ENCODE measurements at places on chromosomes 13 and 19. TPM values are rescaled to one million over a fixed set of nuclear protein-coding genes. Genes with fewer than 3 reads are reported as not detected.
A peak's percentile ranks its signal among the peaks of the same experiment; 100 is the strongest.

- DNase-seq = peak; percentile 84
Measured at GRCh38 chr19:19160461-19161035, 9.5 kb downstream of the MEF2B start.

Gene DZIP1
- total RNA-seq = 21.4 TPM

DNA sequence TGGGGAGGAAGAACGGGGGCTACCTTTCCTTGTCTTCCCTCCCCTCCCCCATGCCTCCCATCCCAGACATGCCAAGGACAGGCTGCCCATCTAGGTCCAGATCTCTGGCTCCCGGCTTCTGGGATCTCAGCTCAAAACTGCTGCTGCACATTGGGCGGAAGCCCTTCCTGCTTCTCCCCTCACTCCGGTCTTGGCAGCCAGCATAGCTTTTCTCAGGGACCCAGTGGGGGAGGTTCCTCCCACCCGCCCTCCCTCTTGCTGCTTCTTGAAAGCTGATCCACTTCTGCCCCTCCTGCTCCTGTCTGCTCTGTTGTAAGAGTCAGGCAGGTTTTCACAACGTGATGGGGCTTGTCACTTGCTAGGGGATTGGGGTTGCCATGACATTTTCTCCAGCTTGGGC lies 21.7 kb upstream of the RNF17 start:
- peak; percentile 58 for DNase-seq

Gene CEBPA
- 4.8 TPM for total RNA-seq

DNA sequence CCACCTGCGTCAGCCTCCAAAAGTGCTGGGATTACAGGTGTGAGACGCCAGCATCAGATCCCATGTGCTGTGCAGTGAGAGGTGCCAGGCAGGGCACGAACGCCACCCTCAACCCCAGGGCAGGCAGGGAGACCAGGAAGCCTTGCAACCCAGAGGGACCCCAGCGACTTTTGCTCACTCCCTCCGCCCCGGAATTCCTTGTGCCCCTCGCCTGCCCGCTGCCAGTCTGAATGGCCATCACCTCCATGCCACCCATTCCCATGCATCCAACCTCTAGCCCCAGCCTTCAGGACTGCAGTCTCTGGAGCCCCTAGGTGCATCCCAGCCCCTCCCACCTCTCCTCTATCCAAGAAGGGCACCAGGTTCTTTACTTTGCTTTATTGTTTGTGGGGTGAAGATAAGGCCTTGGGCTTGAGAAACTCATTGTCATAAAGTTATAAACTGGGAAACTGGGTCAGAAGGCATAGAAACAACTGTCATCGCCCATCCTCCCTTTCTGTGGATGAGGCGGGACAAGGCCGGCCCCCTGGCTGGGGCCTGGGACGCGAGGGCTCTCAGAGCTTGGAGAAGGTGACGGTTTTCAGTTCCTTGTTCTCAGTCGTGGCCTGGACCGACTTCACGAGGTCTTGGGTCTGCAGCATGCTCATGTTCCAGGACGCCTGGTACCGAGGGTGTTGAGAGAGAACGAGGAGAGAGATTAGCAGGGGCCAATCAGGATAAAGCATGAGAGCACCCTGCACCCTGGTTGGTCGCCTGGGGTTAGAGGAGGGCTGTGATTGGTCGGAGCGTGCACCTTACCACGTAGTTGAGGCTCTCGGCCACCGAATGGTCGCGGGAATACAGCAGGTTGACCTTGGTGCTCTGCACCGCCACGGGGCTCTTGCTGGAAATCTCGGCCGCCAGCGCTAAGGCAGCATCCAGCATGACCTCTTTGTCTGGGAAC lies 2.6 kb upstream of the LGALS4 start:
- DNase-seq = peak; percentile 83

DNA sequence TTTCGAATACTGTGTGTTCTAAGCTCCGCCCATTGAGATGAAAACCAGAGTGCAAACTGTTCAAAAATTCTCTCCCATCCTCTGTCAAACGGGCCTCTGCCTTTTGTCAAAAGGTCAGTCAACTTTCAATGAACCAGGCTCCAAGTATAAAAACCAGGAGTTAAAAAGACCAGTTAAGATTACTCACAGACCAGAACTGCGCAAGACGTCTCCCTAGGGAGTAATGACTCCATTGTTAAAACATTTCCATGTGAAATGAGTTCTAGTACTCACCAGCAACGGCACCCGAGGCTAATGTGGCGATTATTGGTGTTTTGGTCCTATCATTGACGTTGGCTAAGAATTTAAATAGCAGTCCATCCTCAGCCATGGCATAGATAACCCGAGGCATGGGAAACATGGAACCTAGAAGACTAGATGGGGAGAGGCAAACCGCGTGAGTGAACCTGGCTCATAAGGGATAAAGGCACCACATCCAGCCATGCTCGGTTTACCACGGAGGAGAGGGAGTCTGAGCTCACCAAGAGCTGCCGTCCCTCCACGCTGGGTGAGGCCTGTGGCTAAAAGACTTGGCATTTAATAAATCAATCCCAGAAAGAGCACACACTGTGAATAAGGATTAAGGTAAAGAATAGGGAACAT lies 73.3 kb downstream of the SLC7A1 start:
- no peak for DNase-seq

Gene SIGLEC6
- total RNA-seq = not detected

Gene DHPS
- 86.4 TPM for total RNA-seq

- no peak for DNase-seq
Measured at GRCh38 chr13:92976657-92977056, 249.9 kb upstream of the GPC6 start.

GRCh38 chr13:43230989-43231388 lies 207.6 kb downstream of the DNAJC15 start:
- DNase-seq = no peak

DNA sequence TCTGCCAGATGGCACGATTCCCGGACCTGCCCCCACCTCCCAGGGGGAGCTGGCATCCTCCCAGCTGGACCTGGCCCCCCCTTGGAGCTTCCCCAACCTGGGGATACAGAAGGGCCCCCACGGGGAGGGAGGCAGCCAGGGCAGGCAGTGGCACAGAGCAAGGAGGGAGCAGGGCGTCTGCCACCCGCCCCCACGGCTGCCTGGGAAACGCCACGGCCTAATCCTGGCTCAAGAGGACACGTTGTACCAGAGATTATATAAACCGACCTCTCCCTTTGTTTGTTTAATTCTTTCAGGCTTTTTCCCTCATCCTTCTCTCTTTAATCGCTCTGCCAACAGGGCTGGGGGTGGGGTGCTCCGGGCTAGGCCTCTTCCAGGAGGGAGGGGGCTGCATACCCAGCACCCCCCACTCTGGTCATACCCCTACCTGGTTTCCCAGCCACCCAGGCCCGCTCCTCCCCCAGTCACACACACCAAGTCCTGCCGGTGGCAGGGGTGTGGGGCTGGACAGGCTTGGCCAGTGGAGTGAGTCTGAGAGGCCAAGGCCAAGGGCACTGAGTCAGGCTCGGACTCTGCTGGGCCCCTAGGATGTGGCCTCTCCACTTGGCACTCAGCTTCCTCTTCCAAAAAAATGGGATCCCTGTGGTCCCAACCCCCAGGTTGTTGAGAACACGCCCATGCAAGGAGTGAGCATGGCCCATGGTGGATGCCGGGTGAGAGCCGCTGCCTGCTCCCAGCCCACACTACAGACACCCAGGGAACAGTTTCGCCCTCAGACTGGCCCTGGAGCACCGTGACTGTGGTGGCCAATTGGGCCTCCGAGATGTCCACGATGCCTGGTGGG lies 29.5 kb upstream of the NFIC start:
- DNase-seq = peak; percentile 28

- peak; percentile 97 for DNase-seq
Measured at GRCh38 chr19:38336638-38337359, 1.2 kb downstream of the CATSPERG start.

GRCh38 chr13:36882829-36883390 lies 37.1 kb downstream of the SMAD9 start:
- DNase-seq = no peak

GRCh38 chr19:16607819-16608218 lies 20.2 kb downstream of the MED26 start:
- no peak for DNase-seq

DNA sequence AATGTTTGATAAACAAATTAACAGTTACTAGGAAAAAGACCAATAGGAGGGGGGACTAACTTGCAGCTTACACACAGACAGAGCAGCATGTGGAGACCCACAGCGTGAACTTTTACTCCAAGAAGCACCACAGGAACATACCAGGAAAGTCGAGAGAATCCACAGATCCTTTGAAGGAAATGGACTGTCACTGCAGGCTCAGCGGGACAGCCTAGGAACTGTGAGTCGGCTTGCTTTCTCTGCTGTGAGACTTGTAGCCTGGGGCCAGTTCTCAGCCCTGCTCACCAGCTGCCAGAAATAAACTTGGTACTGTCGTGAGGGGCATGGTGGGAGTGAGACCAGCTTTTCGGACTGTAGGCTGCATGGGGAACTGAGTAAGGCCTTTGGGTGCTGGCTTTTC lies 1211.5 kb downstream of the PCDH17 start:
- DNase-seq = no peak

GRCh38 chr13:41649659-41650058 lies 192.3 kb downstream of the RGCC start:
- peak; percentile 23 for DNase-seq

GRCh38 chr13:53052675-53053074 lies 24.1 kb downstream of the OLFM4 start:
- DNase-seq = no peak

- no peak for DNase-seq
Measured at GRCh38 chr19:54549224-54549623, 24.4 kb upstream of the LILRA2 start.

DNA sequence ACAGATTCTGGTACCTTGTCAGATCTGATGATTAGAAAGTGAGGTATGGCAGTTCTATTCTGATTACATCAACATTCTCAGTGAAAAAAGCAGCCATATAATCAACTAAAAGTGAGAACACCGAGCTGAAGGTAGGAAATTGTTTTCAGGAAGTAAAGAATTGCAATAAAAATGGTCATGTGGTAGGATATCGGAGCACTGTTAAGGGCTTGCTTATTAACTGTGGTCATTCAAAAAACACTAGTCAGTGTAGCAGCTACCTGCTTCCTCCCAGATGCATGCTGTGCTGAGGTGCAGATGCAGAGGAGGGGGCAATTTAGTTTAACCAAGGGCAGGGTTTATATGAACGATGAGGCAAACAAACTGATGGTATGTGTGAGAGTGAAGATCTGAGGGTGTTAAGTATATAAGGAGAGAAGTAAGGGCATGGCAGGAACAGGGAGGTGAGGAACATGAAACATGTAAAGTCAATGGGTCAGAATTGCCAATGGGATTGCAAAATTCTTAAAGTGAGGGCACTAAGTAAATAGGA lies 111.9 kb downstream of the DIAPH3 start:
- no peak for DNase-seq

GRCh38 chr13:68369739-68370138 lies 1139.6 kb upstream of the PCDH9 start:
- peak; percentile 5 for DNase-seq

DNA sequence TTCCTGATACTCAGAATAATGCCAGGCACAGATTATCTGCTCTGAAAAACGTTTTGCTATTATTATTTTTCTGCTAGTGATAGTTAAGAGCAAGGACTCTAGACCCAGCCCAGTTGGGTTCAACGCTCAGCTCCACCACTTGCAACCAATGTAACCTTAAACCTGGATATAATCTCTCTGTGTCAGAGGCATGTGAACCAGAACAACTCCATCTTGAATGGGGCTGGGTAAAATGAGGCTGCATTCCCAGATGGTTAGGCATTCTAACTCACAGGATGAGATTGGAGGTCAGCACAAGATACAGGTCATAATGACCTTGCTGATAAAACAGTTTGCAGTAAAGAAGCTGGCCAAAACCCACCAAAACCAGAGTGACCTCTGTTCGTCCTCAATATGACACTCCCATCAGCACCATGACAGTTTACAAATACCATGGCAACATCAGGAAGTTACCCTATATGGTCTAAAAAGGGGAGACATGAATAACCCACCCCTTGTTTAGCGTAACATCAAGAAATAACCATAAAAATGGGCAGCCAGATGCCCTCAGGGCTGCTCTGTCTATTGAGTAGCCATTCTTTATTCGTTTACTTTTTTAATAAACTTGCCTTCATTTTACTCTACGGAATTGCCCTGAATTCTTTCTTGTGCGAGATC lies 13.6 kb downstream of the FAM187B start:
- DNase-seq = no peak

Gene CFAP97D2
- total RNA-seq = not detected

- DNase-seq = no peak
Measured at GRCh38 chr13:34152409-34152808, 334.5 kb downstream of the RFC3 start.

Gene PKN1
- 108 TPM for total RNA-seq

- DNase-seq = no peak
Measured at GRCh38 chr13:26555413-26555812, 2.1 kb upstream of the WASF3 start.

DNA sequence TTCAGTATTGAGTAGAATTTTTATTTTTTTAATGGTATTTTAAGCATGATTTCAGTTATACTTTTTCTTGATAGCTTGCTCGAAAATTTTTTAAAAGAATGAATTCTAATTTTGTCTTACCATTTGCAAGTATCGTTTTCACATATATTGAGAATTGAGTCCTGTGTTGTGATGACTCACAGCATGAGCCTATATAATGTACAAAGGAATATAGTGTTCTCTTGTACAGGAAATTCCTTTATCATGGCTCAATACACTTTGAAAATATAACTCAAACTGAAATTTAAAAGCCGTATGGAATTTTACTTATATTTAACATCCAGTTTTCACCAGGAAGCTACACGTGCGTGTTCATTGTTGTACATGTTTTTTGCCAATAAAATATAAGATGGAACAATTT lies 161.1 kb upstream of the TMTC4 start:
- DNase-seq = no peak

DNA sequence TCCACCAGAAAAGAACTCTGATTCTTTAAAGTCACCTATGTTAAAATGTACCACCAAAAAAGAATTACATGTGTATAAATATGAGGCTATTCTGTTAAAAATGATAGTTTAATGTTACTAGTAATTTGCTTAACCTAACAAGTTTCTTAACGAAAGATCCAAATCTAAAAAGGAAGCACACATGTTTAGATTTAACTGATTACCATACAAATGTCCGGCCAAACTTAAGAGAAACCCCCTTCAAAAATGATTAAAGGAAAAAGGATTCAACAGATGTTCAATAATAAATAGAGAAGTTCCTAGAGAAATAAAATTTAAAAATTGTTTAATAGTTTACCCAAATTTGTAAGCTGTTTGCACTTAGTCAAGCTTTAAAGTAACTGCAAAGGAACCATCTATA lies 5.0 kb upstream of the ZNF69 start:
- DNase-seq = no peak

Gene ZNF284
- 2.0 TPM for total RNA-seq

- DNase-seq = no peak
Measured at GRCh38 chr13:97246596-97247158, 24.5 kb downstream of the MBNL2 start.

GRCh38 chr13:85255978-85256377 lies 543.2 kb downstream of the SLITRK6 start:
- DNase-seq = no peak

All from H7 (cell line).